ENCODE measurements at places on chromosomes 1 and 21. TPM values are rescaled to one million over a fixed set of nuclear protein-coding genes. Genes with fewer than 3 reads are reported as not detected.

DNA sequence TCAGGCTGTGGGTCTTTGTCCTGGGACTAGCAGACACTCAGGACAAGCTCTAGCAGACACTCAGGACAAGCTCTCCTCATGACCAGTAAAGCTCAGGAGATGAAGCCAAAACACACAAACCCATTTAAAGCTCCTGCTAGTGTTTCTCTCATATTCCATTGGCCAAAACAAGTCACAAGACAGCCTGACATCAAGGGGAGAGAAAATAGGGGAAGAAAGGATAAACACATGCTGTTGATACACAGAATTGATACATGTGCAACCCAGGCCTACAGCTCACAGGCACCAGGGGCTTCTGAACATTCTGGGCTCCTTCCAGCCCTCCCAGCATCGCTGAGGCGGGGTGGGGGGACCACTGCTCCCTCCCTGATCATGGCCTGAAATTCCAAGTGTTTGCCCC, 35.3 kb downstream of the ATF3 start:
- H3K4me3 ChIP-seq, result no peak overlapping the region
- no peak for DNase-seq
- no peak overlapping the region for H3K27ac ChIP-seq

- no peak for DNase-seq
- H3K36me3 ChIP-seq, result no peaks in the 10 kb centered on the region
- H3K4me1 ChIP-seq, result no peaks in the 10 kb centered on the region
Measured at GRCh38 chr1:77378723-77379535, 97.1 kb downstream of the AK5 start.

- H3K36me3 ChIP-seq, result no peaks in the 10 kb centered on the region
- H3K27me3 ChIP-seq, result no peaks in the 10 kb centered on the region
- H3K4me1 ChIP-seq, result peaks cover 4% of the 10 kb centered on the region
Measured at GRCh38 chr1:33007190-33008050, 29.3 kb downstream of the AK2 start.

GRCh38 chr1:227739636-227740035, 4.4 kb downstream of the SNAP47 start:
- no peak for DNase-seq
- H3K4me1 ChIP-seq, result peaks cover 16% of the 10 kb centered on the region
- H3K27ac ChIP-seq, result no peak overlapping the region
- H3K27me3 ChIP-seq, result no peaks in the 10 kb centered on the region
- no peak overlapping the region for H3K4me3 ChIP-seq
- H3K36me3 ChIP-seq, result no peaks in the 10 kb centered on the region

GRCh38 chr1:79808816-79809475, 802.4 kb upstream of the ADGRL4 start:
- no peaks in the 10 kb centered on the region for H3K4me1 ChIP-seq
- no peaks in the 10 kb centered on the region for H3K27me3 ChIP-seq
- H3K4me3 ChIP-seq, result no peak overlapping the region
- no peak overlapping the region for H3K27ac ChIP-seq

- H3K27ac ChIP-seq, result no peak overlapping the region
- no peak for DNase-seq
- H3K27me3 ChIP-seq, result no peaks in the 10 kb centered on the region
- H3K4me3 ChIP-seq, result no peak overlapping the region
- H3K36me3 ChIP-seq, result no peaks in the 10 kb centered on the region
- H3K4me1 ChIP-seq, result no peaks in the 10 kb centered on the region
Measured at GRCh38 chr21:17537299-17537698, 24.5 kb downstream of the CXADR start.

DNA sequence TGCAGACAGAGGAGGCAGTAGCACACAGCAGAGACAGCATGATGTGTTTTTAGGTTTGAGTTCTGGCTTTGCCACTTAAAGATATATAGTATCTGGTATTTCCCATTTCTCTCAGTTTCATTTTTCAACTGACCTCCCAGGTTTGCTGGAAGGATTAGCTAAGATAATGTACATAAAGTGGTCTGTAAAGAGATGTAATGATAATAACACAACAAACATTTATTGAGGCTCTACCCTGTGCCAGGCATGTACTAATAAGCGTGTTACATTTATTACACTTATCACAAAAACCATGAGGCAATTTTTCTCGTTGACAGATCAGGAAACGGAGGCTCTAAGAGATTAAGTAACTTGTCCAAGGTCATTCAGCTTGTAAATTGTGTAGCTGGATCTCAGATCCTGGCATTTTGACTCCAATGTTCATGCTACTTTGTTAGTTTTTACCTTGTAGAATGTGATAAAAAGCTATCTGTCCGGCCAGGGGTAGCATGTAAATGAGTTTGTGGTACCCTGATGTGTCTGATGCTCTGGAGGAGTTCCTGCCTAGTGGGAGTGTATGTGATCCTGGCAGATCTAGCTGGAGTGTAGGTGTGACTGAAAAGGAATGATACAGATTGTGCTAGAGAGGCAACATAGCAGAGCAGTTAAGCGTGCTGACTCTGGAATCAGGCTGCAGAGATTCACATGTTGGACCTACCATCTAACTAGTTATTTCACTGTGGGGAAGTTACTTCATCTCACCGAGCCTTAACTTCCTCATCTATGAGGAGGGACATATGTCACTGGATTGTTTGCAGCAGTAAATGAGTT, 146.6 kb downstream of the VPS13D start:
- no peak overlapping the region for H3K27ac ChIP-seq
- no peaks in the 10 kb centered on the region for H3K36me3 ChIP-seq
- H3K4me1 ChIP-seq, result peaks cover 1% of the 10 kb centered on the region
- no peak for DNase-seq
- no peaks in the 10 kb centered on the region for H3K27me3 ChIP-seq

DNA sequence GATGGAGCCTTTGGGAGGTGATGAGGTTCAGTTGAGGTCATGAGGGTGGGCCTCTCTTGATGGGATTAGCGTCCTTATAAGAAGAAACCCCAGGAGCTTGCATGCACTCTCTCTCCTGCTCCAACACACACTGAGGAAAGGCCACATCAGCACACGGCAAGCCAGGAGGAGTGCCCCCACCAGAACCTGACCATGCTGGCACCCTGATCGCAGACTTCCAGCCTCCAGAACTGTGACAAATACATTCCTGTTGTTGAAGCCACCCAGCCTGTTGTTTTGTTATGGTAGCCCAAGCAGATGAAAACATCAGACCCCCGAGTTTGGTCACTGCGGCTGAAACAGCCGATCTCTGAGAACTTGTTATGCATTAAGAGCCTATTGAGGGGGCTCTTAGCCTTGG, 64.8 kb upstream of the SOD1 start:
- H3K4me1 ChIP-seq, result no peaks in the 10 kb centered on the region
- no peaks in the 10 kb centered on the region for H3K27me3 ChIP-seq
- no peak for DNase-seq
- H3K27ac ChIP-seq, result no peak overlapping the region

DNA sequence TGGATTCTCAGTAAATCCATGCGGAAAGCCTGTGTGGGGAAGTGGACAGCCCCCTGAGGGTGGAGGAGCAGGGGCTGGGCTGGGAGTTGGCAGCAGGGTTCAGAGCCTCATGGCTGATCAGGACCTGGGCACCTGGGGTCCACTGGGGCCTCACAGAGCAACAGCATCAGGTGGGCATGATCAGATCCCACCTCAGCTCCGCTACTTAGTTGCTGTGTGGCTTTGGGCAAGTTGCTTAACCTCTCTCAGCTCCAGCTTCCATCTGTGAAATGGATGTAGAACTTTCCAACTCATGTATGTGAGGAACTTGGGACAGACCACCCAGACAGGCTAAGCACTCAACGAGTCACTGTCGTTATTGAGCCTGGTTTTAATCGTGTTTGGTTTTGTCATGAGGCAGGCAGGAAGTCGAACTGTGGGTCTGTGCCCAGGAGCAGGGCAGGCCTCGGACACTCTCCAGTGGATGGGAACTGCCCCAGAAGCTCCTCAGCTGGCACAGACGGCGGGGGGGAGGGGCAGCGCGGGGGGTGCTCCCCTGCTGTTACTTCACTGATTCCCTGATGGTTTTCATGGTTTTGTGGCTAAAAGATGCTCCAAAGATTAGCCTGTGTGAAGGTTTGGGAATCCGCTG, 155.8 kb upstream of the TMEM51 start:
- no peaks in the 10 kb centered on the region for H3K27me3 ChIP-seq
- H3K4me3 ChIP-seq, result no peak overlapping the region
- H3K36me3 ChIP-seq, result no peaks in the 10 kb centered on the region
- H3K27ac ChIP-seq, result no peak overlapping the region

DNA sequence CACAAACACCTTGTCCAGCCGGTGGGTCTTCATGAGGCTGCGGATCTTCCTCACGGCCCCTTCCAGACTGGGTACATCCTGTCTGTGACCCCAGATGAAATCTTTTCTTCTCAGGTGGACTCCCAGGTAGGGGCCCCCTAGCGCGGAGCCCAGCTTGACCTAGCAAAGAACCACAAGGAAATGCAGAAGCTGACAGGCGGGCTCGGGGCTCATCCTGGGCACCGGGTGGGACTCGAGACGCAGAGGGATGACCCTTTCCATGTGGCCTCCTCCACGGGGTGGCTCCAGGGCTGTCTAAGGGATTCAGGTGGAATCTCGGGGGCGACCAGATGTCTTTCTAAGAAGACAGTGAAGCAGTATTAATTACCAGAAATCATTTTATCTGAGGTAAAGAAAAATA, 17.8 kb downstream of the POFUT2 start:
- H3K4me1 ChIP-seq, result no peaks in the 10 kb centered on the region
- H3K27ac ChIP-seq, result no peak overlapping the region
- no peaks in the 10 kb centered on the region for H3K27me3 ChIP-seq

The GJB5 gene
- not detected for total RNA-seq

The MLLT11 gene
- total RNA-seq, result 6.4 TPM

The RHD gene
- total RNA-seq, result not detected

The CACNA1S gene
- total RNA-seq, result not detected

The C1orf167 gene
- 0.48 TPM for total RNA-seq

The CRNN gene
- total RNA-seq, result not detected

The HPDL gene
- 1.9 TPM for total RNA-seq

The DDOST gene
- 228 TPM for total RNA-seq

The CLIC6 gene
- 2.3 TPM for total RNA-seq

The SPAG17 gene
- total RNA-seq, result 1.7 TPM

The HTR6 gene
- not detected for total RNA-seq

The SF3B4 gene
- total RNA-seq, result 9.9 TPM

The CIART gene
- total RNA-seq, result 22.5 TPM
